ENCODE measurements at places on chromosomes 6 and 20. TPM values are rescaled to one million over a fixed set of nuclear protein-coding genes. Genes with fewer than 3 reads are reported as not detected.
A peak's percentile ranks its signal among the peaks of the same experiment; 100 is the strongest.

DNA sequence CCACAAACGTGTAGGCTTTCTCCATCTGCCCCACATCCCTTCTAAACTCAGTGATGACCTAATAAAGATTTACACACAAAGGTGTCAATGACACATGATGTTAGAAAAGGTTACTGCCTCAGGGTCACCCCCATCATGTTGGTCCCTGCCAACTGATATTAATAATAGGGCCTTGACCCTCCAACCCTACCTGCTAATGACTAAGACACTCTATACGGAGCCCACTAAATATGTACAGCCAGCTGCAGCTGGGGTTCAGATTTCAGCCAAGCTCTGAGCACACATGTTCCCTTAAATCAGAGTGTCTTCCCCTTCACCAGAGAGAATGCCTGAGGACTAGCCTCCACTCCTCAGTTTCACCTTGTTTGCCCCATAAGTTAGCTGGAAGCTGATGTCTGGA lies 67.4 kb upstream of the SNRPB2 start:
- H3K36me3 ChIP-seq: no peaks in the 10 kb centered on the region
- no peaks in the 10 kb centered on the region for H3K4me1 ChIP-seq
- H3K4me3 ChIP-seq: no peak overlapping the region
- no peaks in the 10 kb centered on the region for H3K27me3 ChIP-seq

- peak overlapping the region; percentile 95 for H3K4me3 ChIP-seq
- peaks cover 12% of the 10 kb centered on the region for H3K36me3 ChIP-seq
- H3K27me3 ChIP-seq: no peaks in the 10 kb centered on the region
- peaks cover 22% of the 10 kb centered on the region for H3K4me1 ChIP-seq
- peak overlapping the region; percentile 92 for H3K27ac ChIP-seq
- DNase-seq: peak; percentile 49
Measured at GRCh38 chr20:63627751-63628245, 897 bp upstream of the GMEB2 start.

DNA sequence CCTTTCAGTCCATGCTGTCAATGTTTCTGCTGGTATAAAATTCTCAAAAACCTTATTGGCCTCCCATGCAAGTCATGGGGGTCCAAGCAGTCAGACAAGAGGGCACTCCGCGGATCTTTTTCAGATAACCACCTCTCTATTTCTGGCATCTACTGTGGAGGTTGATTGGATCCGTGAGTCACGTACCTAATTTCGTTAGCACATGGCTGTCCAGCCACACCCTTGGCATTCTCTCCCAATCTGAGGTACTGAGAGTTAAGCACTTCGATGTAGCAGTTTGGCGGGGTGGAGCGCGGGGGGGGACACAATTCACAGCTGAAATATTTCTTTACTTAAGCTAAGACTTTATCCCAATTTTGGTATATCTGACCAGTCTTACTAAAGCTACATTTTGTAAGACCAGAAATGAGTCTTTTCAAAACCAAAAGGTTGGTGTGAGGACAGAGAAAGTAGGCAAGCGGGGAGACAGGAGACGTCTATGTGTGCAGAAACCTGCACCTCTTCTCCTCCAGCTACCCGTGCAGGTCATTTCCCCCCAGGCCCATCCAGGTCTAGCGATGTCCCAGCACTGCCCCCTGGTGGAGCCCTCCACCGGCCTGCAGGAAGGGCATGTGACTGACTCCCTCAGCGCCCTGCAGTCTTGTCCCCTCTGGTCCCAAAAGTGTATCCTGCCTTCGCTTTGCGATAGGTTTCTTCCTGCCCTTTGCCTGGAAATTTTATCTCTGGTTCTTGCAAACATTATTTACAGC lies 113.1 kb downstream of the ADAT2 start:
- H3K27me3 ChIP-seq: no peaks in the 10 kb centered on the region
- no peak overlapping the region for H3K4me3 ChIP-seq
- peaks cover 9% of the 10 kb centered on the region for H3K4me1 ChIP-seq
- peak; percentile 57 for DNase-seq

GRCh38 chr6:7579851-7580250 lies 10.1 kb upstream of the SNRNP48 start:
- peaks cover 29% of the 10 kb centered on the region for H3K27me3 ChIP-seq
- H3K4me3 ChIP-seq: no peak overlapping the region
- no peaks in the 10 kb centered on the region for H3K36me3 ChIP-seq
- H3K4me1 ChIP-seq: no peaks in the 10 kb centered on the region
- no peak for DNase-seq

GRCh38 chr6:160929831-160930230 lies 61.7 kb upstream of the MAP3K4 start:
- H3K36me3 ChIP-seq: no peaks in the 10 kb centered on the region
- peaks cover 5% of the 10 kb centered on the region for H3K4me1 ChIP-seq
- no peak overlapping the region for H3K27ac ChIP-seq
- DNase-seq: no peak
- peaks cover 45% of the 10 kb centered on the region for H3K27me3 ChIP-seq

GRCh38 chr6:7784706-7785105 lies 58.8 kb downstream of the BMP6 start:
- H3K36me3 ChIP-seq: no peaks in the 10 kb centered on the region
- peaks cover 17% of the 10 kb centered on the region for H3K27me3 ChIP-seq
- no peak for DNase-seq

The RAB44 gene
- not detected for total RNA-seq

DNA sequence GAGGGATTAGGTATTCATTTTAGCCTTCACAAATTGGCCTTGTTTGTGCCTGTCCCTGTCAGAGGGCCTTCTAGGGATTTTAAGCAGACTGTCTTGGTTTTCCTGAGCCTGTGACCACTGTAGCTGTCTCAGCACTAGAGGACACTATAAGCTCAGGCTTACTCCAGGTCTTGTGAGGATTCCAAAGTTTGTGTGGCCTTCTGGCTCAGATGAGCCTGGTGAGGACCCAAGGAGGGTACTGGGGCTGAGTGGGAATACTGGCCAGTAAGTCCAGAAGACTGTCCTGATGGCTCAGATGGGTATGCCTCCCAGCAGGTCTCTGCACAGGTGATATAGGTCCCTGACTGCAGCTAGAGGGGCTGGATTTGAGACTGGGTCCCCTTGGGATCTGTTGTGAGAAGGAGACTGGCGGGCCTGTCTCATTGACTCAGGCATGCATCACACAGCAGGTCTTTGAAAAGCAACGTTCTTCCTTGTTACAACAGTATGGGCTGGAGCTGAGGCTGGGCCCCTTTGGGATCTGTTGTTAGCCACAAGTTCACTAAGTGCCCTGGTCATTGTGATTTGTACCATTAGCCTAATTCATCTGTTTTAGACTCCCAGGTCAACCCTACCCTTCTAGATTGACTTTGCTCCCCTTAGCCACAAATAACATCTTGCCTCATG lies 26.3 kb upstream of the TFB1M start:
- DNase-seq: no peak
- H3K36me3 ChIP-seq: peaks cover 13% of the 10 kb centered on the region
- no peak overlapping the region for H3K4me3 ChIP-seq
- H3K4me1 ChIP-seq: peaks cover 15% of the 10 kb centered on the region
- H3K27me3 ChIP-seq: peaks cover 4% of the 10 kb centered on the region

DNA sequence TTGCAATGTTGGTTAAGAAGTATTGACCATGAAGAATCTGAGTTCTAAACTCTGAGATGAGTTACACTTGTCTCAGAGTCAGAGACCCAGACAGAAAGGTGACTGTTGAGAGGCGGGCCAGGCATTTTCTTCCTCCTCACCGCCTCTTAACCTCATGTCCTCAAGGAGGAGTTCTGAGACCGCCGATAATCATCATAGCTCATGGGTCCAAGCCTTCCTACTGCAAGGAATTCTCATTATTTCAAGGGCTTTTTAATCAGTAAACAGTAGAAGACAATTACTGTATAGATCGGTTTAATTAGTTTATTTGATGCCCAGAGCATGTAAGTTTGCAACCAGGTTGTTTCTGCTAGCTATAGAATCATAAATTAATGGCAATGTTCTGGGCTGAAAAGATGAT lies 382.4 kb upstream of the MMS22L start:
- H3K27me3 ChIP-seq: no peaks in the 10 kb centered on the region
- no peak overlapping the region for H3K27ac ChIP-seq
- no peak overlapping the region for H3K4me3 ChIP-seq

The FAM83C gene
- total RNA-seq: not detected

The TCFL5 gene
- total RNA-seq: 6.6 TPM

The MACROD2 gene
- total RNA-seq: not detected

GRCh38 chr6:70530023-70530422 lies 36.7 kb upstream of the SDHAF4 start:
- H3K4me1 ChIP-seq: peaks cover 4% of the 10 kb centered on the region
- H3K36me3 ChIP-seq: no peaks in the 10 kb centered on the region
- H3K27ac ChIP-seq: no peak overlapping the region
- no peak overlapping the region for H3K4me3 ChIP-seq

DNA sequence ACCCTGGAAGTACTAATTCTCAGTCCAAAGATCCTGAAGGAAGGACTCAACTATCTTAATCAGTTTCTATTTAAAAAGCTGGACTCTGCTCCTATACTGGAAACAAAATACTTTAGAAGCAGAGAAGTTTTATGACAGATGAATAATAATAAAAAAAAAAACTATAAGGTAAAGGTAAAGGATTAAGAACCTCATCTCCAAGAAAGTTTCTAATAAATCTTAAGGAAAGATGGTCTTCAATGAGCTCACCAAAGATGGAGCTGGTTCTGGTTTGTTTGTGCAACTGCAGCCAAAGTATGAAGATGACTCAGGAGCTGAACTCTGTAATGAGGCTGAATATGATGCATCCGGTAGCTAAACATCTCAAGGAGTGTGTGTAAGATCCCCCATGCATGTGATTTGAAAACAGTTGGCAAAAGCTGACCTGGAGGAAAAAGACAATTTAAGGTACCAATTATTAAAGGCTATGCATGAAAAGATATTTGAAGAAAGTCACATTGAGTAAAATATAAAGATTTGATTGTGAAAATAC lies 25.2 kb downstream of the MED23 start:
- no peaks in the 10 kb centered on the region for H3K4me1 ChIP-seq
- DNase-seq: no peak
- H3K4me3 ChIP-seq: no peak overlapping the region
- H3K36me3 ChIP-seq: peaks cover 49% of the 10 kb centered on the region
- H3K27ac ChIP-seq: no peak overlapping the region
- H3K27me3 ChIP-seq: no peaks in the 10 kb centered on the region

The LHFPL5 gene
- not detected for total RNA-seq
